T-helper 1 cell (primary cell): ENCODE measurements at places on chromosomes 4 and X.

DNA sequence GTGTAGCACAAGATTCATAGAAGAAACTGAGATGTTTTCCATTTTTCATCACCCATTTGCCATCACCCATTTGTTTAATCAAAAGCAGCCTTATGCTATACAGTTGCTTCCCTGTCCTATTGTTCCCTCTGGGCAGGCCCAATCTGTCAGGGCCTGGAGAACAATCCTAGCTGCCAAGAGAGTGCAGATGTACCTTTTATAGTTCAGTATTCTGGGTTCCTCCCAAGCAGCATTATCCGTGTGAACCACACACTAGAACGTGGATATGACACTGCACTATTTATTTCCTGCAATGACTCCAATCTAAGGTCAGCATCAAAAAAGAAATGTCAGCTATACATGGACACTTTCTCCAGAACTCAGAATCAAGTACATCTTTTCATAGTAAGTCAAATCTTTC is 269.0 kb downstream of the ADGRA3 start:
- DNase-seq, result no peak

DNA sequence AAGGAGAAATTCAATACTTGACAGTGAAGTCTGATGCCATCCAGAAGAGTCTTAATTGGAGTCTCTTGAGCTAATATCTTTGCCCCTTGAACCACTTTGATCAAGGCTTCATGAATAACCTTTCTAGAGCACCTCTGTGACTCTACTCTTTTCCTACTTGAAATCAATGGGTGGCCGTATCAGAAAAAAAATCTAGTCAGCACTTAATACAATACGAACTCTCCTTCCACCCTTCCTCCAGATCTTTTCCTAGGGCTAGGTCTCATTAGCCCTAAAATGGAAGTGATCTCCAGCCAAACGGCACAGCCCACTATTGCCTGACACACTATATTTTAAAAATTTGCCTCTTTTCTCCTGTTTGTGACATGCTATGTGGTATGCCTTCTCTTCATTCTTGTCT is 129.6 kb upstream of the TLL1 start:
- DNase-seq, result no peak

DNA sequence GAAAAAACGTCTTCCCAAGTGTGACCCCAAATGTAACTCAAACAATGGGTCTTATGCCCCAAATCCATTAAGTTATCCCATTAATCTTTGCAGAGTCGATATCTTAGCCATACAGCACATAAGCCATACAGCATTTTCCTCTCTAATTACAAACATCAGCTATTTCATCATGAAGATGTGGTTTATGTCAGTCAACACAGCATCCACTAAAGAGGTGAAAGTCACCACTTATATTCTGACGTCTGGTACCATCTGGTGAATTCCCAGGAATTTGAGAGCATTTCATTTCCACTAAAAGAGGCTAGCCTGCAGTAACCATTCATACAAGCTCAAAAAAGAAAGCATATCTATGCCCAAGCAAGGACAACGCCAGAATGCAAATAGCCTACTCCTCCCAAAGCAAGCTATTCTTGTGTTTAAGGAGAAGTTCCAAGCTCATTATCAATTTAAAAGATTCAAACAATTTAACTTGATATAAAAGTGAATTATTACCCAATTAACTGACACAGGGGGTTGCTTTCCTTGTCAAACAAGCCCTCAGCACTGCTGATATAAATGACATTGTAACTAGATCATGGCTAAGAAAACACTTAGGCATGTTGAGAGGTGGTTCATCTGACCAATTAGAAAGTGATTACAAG is 203.3 kb downstream of the ANTXR2 start:
- no peak for DNase-seq

DNA sequence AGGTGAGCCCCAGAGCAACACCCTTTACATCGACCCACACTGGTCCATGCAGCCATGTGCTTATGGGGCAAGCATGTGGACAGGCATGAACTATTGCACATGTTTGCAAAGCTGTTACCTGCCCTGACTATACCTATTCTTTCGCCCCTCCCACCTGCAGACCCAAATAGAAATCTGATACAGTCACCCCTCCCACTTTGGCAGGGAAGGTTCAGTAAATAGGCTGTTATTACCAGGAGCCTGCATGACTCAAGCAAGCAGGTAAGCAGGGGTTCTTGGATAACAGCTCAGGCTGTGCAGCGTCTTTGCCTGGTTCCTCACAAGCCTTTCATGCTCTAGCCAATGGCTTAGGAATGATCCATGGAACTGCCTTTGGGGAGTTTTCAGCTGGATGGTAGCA is 122.7 kb upstream of the DIPK2B start:
- no peak for DNase-seq

DNA sequence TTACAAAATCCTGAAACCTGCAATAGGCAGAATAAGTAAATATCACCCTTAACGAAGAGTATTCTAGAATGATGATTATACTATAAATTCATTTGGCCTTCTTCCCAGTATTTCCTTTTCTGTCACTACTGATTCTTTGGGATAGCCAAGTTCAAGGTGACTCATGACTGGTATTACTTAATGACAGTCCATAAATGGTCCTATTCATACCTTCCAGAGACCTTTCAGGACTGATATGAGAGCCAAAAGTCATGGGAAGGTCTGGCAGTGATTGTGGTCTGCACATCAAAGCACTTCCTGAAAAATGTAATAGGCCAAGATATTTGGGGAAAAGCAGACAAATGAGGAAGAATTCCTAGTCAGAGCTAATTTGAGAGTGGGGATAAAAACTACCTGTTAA is 239.6 kb upstream of the FAM47A start:
- no peak for DNase-seq

- DNase-seq, result no peak
Measured at GRCh38 chr4:37884855-37885487, 5.9 kb upstream of the TBC1D1 start.

DNA sequence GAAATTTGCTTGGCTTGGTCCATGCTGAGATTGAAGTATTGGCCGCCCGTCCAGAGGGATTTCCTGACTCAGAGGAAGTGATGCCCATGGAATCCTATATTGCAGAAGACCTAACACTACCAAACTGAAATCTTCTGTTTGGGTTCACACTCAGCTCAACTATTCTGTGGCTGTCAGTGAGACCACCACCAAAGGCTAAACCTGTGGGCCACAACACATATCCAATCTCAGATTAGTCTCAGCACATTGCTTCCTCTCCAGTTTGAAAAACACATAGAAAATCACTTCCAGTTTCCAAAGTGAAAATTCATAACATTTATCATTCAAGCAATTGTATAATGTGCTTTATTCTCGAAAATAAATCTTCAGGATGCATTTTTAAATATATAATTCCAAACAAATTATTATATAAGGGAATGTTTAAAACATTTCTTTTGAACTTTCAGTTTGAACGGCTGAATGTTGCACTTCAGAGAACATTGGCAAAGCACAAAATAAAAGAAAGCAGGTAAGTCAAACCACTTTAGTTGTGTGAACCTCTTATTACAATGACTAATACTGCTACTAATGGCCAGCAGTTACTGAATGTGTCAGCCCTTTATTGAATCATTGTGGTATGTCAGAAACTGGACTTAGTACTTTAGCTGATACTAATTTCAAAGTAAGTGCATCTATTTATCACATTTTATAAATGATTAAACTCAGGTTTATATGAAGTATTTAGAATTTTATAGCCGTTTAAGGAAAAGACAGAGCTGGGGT is 37.0 kb downstream of the GUCY1A1 start:
- DNase-seq, result no peak

- no peak for DNase-seq
Measured at GRCh38 chr4:144646523-144647094, 653 bp downstream of the HHIP start.
